ENCODE measurements at places on chromosomes 11 and 22. TPM values are rescaled to one million over a fixed set of nuclear protein-coding genes. Genes with fewer than 3 reads are reported as not detected.

DNA sequence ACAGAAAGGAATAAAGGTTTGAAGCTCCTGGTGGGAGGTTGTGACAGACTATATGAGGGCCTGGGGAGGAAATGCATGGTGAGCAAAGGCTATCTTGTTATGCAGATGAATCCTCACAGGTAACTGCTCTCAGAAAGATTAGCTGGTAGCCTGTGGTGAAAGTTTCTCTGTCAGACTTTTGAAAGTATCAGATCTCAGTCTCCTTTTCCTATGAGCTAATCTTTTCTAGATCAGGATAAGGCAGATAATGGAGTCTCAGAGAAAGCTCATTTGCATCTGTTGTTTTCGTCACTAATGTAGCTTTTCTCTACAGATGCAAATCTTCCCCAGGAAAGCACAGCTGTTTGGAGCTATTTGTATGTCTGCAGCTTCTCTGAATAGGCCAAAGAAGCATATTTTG, 21.0 kb upstream of the OR6X1 start:
- no peak for ATAC-seq

GRCh38 chr22:38041760-38042487, 15.3 kb upstream of the PICK1 start:
- no peak for ATAC-seq

- peak; percentile 46 for ATAC-seq
These were observed 54.7 kb upstream of the LYVE1 start for GRCh38 chr11:10622957-10623791.

DNA sequence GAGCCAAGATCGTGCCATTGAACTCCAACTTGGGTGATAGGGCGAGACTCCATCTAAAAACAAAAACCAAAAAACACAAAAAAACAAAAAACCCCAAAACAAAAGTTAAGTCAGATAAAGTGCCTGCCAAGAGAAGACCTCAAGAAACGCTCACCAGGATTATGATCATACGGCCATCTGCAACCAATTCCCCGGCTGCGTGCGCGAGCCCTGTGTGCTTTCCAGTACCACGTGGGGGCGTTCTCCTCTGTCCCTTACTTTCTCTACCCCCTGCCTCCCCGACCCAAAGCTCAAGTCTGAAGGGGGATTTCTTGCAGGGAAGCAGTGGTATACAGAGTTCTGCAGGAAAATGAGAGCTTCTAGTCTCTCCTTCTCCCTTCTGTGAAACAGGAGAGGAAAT, 10.5 kb upstream of the RPS19BP1 start:
- no peak for ATAC-seq

GRCh38 chr11:109644152-109644551, 222.2 kb downstream of the C11orf87 start:
- ATAC-seq = no peak

- ATAC-seq = peak; percentile 83
These were observed 21.2 kb downstream of the PTPRJ start for GRCh38 chr11:48001438-48002021.

GRCh38 chr22:41022470-41023298, 69.7 kb upstream of the EP300 start:
- peak; percentile 83 for ATAC-seq

DNA sequence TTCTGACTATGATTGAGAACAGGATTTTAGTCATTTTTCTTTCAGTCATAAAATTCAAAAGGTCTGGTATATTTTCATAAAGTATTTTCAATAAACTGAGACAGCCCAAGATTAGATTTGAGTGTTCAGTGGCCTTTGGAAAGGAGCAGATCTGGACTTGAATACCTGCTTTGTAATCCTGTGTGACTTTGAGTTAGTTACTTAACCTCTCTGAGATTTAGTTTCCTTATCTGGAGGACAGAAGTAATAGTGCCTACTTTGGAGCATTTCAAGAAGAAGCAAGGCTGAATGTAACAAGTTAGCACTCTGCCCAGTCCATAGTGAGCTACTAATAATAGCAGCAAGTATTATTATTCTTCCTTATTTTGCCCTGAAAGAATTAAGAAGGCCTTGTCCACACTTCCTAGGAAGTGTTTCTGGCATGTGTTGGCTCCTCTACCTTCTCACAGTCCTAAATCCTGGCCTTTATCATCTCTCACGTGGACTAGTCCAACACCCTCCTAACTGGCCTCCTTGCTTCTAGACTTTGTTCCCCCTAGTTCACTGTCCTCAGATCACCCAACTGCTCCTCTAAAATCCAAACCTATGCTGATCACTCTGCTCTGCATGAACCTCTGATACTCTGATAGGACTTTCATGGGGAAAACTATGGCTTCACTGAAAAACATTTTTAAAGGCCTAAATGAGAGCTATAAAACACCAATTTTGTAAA, 115.8 kb downstream of the PLEKHA7 start:
- no peak for ATAC-seq

DNA sequence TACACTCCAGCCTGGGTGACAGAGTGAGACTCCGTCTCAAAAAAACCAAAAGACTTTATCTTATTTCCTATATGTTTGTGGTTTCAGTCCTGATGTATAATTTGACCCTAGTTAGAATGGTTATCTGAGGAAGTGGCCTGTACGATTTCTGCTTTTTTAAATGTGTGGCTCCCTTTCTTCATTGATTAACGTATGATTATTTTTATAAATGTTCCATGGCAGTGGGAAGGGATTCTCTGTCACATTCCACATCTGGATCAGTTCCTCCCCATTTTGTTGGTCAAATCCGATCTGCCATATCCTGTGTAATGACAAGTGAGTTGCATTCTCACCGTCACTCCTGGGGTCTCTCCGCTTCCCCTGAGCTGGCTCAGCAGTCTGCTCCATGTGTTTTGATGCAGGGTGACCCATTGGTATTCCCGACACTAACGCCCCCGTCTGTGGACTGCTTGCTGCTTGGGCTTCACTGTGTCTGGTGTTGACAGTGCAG, 20.3 kb downstream of the NEAT1 start:
- no peak for ATAC-seq

DNA sequence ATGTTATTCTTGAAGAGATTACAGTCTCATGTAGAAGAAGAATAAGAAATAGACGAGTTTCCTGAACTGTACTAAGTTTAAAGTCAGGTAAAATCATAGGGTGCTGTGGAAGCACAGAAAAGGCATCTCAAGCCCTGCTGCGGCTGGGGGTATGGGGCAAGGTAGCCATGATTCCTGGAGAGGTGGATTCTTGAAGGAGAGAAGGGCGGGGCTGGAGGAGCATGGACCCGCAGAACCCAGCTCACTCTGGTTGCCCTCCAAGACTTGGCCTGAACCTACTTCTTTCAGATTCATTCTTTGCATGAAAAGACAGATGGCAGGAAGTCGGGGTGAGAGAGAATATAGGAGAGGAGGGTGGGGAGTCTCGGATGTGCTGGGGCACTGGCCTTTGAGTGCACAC, 57.8 kb downstream of the OPCML start:
- no peak for ATAC-seq

- ATAC-seq = no peak
These were observed 59.5 kb upstream of the WNT11 start for GRCh38 chr11:76265771-76266241.

GRCh38 chr11:85165819-85166218, 461.3 kb downstream of the DLG2 start:
- ATAC-seq = no peak

DNA sequence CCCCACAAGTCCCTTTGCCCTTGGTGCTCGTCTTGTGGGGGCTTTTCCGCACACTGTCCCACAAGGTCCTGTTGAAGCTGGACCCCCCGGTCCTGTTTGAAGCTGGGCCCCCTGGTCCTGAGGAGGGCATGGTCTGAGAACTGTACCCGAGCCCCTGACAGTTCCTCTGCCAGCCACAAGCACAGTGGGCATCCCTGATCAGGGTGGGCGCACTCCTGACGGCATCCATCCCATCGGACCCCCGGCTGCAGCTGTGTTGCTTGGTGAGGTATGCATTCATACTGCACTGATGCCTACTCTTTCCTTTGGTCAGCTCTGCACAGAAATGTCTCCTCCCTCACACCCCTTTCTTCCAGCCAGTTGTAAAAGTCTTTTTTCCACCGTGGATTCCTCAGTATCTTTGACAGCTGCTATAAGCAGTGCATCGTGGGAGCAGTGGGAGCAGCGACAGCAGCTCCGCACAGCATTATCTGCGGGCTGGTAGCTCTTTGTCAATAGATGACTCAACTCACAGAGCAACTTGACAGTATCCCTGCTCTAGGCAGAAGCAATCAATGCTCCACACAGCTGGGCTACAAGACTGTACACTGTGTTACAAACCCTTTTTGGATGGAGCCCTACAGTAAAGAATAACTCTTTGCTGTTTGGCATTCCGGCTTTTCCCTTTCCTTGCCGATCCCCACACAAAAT, 1030.8 kb upstream of the CCDC90B start:
- no peak for ATAC-seq

GRCh38 chr11:133383689-133384088, 148.6 kb downstream of the OPCML start:
- no peak for ATAC-seq

DNA sequence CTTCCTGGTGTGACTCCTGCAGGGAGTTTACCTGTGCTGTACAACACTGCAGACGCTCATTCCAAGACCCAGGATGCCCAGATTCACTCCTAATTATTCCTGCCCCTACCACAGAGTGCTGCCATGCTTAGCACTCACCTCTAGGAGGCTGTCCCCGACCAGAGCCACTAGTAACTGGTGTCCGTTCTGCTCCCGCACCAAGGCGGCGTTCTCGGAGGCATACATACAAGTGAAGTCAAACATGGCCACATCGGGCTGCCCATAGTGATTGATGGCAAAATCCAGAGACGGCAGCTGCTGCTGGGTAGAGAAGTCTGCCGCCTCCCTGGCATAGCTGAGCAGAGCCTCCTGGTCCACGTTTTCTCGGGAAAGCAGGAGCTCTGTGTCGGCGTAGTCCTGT, 122.3 kb upstream of the BID start:
- no peak for ATAC-seq

- ATAC-seq = no peak
These were observed 74.2 kb upstream of the ZBED5 start for GRCh38 chr11:10931761-10932670.

DNA sequence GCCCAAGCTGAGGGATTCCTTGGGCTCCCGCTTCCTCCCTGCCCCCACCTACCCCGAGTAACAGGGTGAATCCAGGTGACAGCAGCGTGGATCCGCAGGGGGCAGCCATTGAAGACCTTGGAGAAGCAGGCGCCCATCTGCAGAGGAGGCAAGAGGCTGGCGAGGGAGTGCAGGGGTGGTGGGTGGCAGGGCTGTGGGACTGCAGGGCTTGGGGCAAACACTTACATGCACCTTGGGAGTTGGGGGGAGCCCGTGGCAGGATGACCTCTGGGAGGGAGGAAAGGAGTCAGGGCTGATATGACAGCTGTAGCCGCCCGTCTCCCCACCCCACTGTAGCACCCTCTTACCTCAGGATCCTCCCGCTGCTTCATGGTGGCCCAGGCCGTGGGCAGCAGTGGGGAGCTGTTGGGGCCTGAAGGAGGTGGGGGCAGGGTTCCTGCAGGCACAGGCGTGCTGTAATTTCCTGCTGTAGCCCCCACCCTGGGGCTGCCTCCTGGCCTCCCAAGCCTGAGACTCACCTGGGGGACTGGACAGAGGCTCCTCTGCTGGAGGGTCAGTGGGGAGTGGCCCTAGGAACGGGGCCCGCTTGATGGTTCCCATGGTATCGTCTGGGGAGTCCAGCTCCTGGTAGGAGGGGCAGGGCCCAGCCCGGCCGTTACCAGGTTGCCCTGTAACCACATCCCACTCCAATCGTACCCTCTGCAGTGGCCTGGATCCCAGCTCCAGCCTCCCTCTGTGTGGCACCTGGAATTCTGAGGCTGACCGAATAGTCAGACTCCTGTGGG, 6.1 kb downstream of the MAP4K2 start:
- no peak for ATAC-seq

DNA sequence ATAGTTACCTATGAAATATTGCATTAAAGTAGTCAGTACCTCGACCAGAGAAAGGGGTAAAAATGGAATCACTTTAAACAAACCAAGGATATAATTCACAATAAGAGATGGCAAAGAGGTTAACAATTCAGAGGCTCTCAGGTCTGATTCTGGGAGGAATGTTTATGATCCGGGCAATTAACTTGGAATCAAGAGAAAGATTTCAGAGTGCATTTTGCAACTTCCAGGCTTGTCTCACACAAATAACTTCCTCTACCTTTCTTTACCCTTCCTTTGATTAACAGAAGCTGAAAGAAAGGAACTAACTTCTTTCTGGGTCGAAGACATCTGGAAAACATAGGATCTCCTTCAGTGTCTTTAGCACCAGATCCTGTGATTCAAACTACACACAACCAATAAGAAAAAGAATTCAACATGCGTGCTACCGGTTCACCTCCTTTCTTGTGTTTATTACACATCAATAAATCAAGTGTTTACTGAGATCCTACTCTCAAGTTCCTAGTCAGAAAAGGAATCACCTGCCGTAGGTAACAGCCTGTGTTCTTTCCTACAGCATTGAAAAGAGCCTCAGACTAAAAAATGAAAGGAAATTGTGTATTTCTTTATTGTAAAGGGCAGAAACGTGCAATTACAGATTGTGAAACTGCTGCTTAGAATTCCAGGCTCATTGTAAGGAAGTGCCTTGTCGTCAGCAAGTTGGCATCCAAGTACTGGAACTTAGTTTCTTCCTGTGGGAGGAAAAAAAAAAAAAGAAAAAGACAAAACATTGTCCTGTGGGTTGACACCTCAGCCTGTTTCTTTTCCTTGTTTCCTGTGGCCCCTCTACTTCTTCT, 29.5 kb downstream of the CARD18 start:
- no peak for ATAC-seq

- no peak for ATAC-seq
These were observed 35.9 kb downstream of the CDPF1 start for GRCh38 chr22:46214149-46214548.

DNA sequence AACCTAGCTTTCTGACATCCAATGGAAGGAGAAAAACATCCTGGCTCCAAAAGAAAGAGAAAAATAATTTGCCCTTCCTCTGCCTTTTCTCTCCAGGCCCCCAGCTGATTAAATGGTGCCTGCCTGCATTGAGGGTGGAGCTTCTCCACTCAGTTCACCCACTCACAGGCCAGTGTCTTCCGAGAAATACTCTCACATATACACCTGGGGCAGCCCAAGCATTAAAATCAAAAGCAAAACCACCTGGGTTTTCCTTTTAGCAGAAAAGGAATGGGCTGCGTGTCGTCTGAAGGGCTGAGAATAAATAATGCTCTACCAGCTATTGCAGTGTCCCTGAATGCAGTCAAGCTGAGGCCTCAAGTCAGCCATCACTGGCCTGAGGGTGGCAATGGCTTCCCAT, 1143.8 kb upstream of the TENM4 start:
- ATAC-seq = no peak

TMEM191C gene
- 0.82 TPM for total RNA-seq

SLC17A6 gene
- total RNA-seq = not detected

MS4A14 gene
- not detected for total RNA-seq

APOBEC3G gene
- total RNA-seq = 68.3 TPM

CARD18 gene
- total RNA-seq = not detected

PACSIN3 gene
- 3.2 TPM for total RNA-seq

AQP11 gene
- total RNA-seq = 0.48 TPM

OR8D1 gene
- not detected for total RNA-seq

RFPL2 gene
- 0.30 TPM for total RNA-seq
